Kidney tubule cell (primary cell): ENCODE measurements at places on chromosomes 3 and 15.

GRCh38 chr3:97662264-97662663 is 102.3 kb upstream of the ARL6 start:
- DNase-seq, result no peak

DNA sequence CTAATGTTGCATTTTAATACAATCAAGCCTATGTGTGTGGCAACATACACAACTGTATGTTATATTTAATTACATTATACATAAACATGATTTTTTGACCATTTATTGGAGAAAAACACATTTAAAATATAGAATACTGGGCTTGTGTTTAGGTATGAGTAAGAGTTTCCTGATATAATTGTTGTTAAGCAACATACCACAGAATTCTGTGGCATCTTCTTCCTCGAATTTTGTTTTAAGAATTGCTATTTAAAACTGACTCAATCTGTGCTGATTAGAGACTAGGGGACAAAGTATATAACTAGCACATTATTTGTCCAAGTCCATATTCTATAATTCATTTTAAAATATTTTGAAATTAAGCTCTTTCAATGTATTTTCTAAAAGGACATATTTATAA is 376.8 kb upstream of the THBS1 start:
- no peak for DNase-seq

DNA sequence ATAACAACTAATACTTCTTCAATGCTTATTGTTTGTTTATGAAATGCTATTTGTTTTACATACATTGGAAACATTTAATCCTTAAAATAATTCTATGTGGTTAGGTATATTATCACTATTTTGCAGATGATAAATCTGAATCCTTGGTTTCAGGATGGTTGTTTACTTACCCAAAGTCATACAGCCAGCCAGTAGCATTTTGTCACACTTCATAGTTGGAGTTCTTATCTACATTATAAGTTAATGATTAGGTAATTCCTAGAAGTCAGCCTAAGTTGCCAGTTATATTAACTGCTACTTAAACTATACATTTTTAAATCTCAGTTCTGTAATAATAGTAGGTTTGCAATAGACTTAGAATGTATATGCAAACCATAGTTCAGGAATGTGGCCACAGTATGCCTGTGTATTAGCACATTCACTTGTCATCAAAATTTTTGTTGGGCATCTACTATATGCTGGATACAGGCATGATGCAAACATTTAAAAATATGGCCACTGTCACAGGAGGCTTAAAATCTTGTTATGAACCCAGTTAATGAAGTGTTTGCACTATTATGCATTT is 187.9 kb downstream of the UBE2E2 start:
- no peak for DNase-seq

GRCh38 chr3:10777627-10778026 is 38.4 kb upstream of the SLC6A11 start:
- no peak for DNase-seq

DNA sequence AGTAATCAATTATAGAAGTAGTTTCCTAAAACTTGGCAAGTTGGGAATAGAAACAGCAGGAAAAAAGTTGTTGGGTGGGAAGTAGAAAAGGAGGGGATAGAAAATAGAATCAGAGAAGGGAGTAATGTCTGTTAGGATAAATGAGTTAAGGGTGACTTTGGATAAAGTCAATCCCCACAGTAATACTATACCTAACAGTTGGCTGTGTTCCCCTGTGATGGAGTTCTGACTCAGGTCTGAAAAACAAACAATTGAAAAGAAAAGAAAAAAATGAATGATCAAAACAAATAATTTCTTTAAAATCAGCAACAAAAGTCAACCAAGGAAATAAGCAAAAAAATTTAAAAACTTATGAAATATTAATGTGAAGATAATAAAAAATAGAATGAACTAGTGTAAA is 50.3 kb downstream of the EMC4 start:
- DNase-seq, result no peak

- DNase-seq, result peak; percentile 54
These were observed 21.7 kb downstream of the RARRES1 start for GRCh38 chr3:158710601-158711000.

GRCh38 chr3:171494457-171495109 is 34.4 kb upstream of the TNIK start:
- DNase-seq, result no peak

GRCh38 chr3:181969925-181970324 is 258.2 kb downstream of the SOX2 start:
- DNase-seq, result no peak

- no peak for DNase-seq
These were observed 150.5 kb downstream of the ROBO2 start for GRCh38 chr3:77190374-77190773.

DNA sequence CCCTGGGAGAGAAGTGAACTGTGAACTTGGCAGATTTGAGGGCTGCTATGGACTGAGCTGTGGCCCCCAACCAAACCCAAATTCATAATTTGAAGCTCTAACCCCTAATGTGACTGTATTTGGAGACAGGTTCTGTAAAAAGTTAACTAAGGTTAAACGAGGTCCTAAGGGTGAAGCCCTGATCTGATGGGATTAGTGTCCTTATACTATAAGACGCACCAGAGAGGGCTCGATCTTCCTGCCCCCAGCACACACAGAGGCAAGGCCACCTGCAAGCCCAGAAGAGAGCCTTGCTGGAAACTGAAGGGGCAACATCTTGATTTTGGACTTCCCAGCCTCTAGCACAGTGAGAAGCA is 34.0 kb downstream of the TKT start:
- DNase-seq, result no peak

GRCh38 chr15:44087578-44088465 is 107.2 kb downstream of the FRMD5 start:
- DNase-seq, result peak; percentile 82

DNA sequence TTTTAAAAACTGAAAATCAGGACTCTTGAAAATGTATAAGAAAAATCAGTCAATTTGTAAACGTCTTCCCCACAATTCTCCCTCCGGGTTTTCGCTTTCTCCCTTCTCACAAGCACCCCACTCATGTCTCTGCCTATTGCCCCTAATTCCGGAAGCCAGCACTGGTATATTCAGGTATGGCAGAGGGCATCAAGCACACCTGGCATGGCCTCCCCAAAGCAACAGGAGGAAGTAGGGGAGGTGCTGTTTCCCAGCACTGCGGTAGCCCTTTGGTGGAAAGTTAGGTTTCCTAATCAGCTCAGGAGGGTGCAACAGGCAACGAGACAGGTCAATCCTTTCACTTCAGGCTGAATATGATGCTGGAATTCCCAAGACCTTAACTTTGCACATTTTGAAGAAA is 30.1 kb downstream of the LAMP3 start:
- no peak for DNase-seq

GRCh38 chr15:85440451-85440850 is 60.0 kb downstream of the AKAP13 start:
- DNase-seq, result no peak

DNA sequence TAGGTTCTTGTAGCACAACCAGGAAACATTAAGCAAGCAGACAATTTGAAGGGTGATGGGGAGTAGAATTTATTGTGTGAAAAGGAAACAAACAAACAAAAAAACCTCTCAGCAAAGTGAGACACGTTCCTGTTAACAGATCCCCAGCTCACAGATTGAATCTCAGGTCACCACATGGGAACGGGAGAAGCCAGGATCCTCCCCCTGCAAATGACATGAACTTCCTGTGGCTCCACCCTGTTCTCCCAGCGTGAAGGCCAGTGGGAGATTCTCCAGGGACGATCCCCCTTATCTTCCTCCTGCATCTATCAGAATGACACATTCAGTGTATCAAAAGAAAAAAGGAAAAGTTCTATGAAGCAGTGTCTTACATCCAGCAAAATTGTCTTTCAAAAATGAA is 1488.1 kb downstream of the OTOL1 start:
- DNase-seq, result no peak

DNA sequence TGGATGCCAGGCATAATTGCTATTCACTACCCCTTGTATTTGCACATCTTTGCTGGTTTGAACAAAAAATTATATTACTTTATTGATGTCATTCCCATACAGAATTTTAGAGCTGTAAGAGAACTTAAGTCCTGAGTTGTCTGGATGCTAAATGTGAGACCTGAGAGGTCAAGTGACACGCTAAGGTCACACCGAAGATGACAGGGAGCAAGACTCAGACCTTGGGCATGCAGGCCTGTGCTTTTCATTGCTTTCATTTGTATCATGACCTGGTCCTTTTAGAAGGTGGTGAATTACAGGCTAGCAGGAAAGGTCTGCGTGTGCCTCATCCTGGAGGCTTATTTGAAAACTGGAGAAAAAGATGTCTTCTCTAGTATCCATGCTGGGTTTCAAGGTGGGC is 312.0 kb upstream of the RASGRP1 start:
- DNase-seq, result peak; percentile 51

DNA sequence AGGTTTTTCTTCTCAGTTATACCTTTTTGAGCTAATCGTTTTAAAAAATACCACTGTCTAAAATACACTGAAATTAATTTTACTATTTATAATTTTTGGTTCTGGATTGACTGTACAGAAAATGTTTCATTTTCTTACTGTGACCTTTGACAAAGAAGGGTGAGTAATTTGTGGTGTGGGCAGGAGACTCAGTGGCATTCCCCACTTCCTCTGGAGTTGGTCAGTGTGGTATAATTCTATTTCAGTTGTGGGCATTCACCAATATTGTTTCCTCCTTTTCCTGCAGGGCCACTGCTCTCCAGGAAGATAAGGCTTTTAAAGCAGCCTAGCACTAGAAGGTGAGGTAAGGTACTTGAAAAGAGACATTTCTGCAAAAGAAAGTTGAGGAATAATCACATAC is 6.5 kb downstream of the DAG1 start:
- peak; percentile 82 for DNase-seq

DNA sequence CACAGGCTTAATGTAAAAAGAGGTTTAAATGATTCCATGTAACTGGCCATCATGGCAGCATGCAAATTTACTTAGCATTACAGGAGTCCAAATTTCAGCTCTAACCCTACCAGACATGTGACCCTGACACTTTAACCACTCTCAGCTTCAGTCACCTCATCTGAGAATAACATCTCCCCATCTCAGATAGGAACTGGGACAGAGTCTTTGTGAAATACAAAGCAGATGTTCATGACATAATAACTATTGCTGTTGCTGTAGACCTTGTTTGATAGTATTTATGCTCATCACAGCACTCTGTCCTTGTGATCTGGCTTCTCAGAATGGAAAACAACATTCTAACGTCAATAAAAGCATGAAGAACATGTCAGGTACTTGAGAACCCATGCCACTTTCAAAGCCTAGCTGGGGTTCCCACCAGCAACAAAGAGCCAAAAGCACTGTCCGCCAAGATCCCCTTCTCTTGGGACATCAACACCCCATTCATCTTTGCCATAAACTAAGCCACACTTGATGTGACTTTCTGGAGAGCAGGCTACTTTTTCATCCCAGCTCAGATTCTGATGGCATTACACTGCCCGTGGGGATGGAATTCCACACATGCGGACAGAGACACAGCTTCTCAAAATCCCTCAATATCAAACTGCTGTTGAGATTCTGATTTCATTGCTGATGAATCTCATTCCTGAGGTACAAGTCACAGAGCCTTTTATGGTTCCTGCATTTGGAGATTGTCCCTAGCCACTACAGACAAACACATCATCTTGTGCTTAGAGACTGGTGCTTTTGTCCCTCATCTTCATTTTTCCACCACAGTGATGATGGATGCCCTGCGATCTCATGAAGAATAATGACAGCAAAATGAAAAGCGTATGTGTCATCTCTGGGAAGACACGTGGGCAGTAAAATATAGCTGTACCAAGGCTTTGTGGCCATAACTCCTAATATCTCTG is 202.7 kb downstream of the TNIK start:
- peak; percentile 80 for DNase-seq

DNA sequence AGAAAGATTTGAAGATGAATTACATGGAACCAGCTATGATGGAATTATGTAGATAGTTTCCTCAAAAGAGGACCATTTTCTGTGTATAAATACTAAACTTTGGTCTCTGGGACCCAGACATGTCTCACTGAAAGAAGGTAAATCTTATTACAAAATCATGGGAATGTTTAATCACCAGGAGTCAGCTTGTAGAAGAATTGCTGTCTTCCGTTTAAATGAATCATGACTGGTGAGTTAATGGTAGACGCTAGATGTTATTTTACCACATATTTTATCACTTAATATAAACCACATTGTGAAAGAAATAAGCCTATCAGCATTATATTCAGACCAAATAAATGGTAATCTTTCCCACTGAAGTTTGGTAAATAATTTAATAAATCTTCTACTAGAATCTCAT is 322.3 kb upstream of the SUCLG2 start:
- DNase-seq, result no peak
